ENCODE measurements at places on chromosomes 6 and 20.

- DNase-seq: no peak
Measured at GRCh38 chr6:2558098-2558680, 192.5 kb downstream of the MYLK4 start.

GRCh38 chr20:10079964-10080363, 45.2 kb downstream of the ANKEF1 start:
- DNase-seq: peak; percentile 94

DNA sequence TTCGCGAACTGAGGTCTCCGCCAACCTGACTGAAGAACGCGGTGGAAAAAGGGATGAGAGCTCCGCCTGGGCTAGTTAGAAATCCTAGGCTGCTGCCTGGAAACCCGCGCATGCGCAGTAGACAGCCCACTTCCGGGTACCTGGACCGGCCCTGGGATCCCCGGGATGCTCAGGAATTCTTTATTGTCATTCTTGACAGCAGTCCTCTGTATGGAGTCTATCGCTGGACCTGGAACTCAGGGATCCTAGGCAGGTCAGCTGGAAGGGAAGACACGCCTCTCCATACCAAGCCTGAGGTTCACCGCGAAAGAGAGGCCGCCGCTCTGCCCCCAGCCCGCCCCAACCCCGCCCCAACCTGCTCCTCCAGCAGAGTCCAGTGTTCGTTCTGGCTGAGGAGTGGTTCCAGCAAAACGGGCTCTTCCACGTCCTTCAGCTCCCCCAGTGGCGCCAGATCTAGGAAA, 1379.2 kb upstream of the DEFB115 start:
- no peak for DNase-seq

GRCh38 chr6:161226009-161226964, 47.6 kb downstream of the AGPAT4 start:
- DNase-seq: no peak

DNA sequence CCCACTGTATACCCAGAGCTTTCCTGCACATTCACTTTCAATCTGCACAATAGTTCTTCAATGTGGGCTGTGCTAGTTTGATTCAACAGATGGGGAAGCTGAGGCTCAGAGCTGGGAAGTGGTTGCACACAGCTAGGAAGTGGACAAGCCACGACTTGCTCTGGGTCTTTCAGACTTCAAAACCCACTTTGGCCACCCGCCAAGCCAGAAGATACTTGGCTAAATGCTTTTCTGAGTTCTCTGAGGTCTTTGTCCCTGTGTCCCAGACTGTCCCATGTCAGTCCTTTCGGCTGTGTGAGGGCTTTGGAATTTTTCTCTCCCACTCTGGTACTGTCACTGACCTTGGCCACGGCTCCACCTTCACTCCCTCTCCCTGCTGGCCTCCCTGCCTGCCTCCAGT, 10.6 kb downstream of the PDYN start:
- no peak for DNase-seq

GRCh38 chr6:42831237-42831636, 48.2 kb upstream of the RPL7L1 start:
- no peak for DNase-seq

DNA sequence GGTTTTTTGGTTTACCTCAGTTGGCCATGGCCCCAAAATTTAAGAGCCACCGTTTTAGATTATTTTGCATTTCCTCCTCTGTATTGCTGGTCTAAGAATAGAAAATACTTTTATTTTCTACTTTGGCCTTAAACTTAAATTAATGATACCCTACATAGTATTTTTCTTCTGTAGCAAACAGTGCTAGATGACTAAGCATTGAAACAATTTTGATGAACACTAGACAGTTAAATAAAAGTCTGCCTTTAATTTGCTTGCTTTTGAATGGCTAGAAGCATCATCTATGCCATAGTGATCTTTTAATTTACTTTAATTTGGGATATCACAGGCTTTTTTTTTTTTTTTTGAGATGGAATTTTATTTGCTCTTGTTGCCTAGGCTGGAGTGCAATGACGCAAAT, 106.4 kb downstream of the CD109 start:
- DNase-seq: no peak

- no peak for DNase-seq
Measured at GRCh38 chr6:82951935-82952334, 113.7 kb downstream of the UBE3D start.

DNA sequence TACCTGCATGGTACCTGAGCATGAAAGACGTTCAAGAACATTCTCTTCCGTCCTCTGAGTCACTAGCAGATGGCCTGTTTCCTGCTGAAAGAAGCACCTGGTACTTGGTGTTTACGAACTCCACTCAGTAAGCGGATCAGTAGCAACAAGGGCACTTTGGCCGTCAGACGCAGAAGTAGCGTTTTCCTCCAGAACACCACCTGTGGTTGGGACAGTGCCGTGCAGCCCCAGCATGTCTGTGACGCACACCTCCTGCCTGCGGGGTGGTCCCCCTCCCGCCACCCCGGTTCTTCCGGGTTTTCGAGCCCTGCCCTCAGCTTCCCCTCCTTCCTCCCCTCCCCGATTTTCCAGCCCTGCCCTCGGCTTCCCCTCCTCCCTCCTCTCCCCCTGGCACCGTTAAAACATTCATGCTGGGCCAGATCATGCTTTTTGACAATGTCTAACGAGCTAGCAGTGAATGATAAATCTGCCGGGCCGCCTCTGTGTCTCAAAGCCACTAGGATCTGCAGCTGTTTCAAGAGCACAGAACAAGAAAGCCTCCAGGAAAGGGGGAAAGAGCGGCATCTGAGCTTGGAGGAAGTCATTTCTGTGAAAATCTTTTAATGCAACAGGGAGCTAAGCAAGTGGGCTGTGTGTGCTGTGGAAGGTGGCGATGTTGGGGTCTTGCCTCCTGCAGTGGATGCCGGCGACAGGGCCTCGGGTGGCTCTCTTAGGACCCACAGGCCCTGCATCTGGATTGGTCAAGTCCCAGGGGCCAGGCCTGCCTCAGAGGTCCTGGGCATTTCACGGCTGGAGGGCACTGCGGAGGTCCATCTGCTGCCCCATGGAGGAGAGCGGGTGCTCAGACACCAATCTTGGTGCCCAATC, 207.9 kb downstream of the ERMARD start:
- DNase-seq: no peak

DNA sequence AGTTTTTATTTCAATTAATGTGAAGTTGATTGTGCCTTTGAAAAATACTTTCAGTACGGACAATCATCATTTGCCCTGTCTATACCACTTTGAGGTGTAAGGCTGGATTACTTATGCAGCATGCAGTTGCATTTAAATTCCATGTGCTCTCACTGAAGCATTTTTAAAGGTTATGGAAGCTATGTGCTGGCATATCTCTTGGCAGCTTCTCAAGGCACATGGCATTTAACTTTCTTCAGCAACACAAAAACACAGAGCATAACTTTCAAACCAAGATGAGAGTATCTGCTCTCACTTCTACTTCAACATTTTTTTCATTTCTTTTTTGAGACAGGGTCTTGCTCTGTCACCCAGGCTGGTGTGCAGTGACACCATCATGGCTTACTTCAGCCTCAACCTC, 360.6 kb upstream of the RUNX2 start:
- DNase-seq: no peak

- DNase-seq: no peak
Measured at GRCh38 chr6:113731541-113731940, 125.6 kb upstream of the MARCKS start.

GRCh38 chr6:84775751-84776150, 11.4 kb upstream of the TBX18 start:
- DNase-seq: no peak

DNA sequence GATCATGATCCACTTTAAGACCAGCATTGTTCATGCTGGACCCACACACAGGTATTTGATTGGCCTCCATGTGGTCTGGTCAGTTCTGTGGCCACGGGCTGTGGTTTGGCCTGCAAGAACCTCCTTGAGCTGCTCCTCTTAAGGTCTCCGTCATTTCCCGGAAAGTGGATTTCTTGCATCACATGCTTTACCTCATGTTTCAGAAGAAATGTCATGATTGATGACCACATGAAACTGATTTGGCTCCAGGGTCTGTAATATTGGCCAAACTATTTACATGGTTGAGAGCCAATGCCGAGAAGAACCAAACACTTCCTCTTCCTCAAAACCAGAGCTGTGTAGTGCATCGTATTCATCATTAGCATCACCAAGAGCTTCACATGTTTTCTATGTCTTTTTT, 13.2 kb upstream of the RSPH3 start:
- no peak for DNase-seq

GRCh38 chr6:108027594-108027993, 46.9 kb downstream of the OSTM1 start:
- DNase-seq: no peak

DNA sequence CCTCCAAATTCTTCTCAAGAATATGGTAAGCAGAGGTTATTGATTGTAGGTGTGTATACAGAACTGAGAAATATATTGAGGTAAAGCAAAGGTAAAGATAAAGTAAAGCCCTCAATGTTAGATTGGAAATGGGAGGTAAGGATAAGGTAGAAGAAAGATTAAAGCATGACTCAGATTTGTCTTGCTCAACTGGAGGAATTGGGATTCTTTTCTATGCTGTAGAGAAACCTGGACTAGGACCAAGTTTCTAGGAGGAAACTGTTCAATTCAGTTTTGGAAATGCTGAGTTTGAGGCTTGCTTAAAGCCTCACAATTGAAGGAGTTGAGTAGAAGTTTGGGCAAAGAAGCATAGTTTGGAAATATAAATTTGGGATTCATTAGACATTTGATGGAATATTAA, 634.0 kb upstream of the PTCHD4 start:
- DNase-seq: no peak

DNA sequence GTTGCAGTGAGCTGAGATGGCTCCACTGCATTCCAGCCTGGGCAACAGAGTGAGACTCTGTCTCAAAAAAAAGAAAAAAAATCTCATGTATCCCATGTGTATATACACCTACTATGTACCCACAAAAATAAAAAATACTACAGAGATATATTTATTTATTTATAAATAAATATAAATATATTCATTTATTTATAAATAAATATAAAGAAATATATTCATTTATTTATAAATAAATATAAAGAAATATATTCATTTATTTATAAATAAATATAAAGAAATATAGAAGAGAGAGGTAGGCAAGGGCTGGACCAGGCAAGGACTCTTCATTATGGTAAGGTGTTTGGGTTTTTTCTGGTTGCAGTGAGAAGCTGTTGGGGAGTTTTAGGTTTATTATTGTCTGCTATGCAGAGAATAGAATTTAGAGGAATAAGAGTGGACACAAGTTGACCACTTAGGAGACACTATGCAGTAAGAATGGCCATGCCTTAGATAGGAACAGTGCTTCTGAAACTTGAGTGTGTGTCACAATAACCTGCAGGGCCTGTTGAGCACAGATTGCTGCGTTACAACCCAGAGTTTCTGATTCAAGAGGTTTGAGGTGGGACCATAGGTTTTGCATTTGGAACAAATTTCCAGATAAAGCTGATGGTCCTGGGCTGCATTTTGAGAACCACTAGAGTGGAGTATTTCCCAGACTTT, 254.2 kb downstream of the EYA4 start:
- DNase-seq: no peak

- DNase-seq: no peak
Measured at GRCh38 chr6:104566411-104566810, 293.3 kb downstream of the HACE1 start.

DNA sequence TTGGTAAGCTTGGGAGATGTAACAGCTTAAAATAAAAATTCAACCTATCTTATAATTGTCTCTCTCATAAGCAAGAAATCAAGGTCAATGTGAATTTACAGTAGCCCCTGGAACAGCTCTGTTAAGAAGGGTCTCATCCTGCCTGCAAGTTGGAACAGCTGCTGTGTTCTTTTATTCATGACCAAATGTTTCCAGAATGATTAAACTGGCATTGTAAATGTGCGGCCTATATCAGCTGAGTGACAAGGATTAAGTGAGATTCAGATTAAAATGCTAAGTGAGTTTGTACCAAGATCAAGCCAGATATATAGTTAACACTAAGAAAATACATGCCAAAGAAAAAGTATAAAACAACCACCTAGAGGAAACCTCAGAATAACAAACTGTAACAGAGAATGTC, 45.3 kb upstream of the NRSN1 start:
- DNase-seq: no peak

GRCh38 chr6:37507077-37507476, 7.4 kb upstream of the CCDC167 start:
- no peak for DNase-seq

GRCh38 chr6:143575901-143576426, 64.4 kb upstream of the FUCA2 start:
- DNase-seq: peak; percentile 25

DNA sequence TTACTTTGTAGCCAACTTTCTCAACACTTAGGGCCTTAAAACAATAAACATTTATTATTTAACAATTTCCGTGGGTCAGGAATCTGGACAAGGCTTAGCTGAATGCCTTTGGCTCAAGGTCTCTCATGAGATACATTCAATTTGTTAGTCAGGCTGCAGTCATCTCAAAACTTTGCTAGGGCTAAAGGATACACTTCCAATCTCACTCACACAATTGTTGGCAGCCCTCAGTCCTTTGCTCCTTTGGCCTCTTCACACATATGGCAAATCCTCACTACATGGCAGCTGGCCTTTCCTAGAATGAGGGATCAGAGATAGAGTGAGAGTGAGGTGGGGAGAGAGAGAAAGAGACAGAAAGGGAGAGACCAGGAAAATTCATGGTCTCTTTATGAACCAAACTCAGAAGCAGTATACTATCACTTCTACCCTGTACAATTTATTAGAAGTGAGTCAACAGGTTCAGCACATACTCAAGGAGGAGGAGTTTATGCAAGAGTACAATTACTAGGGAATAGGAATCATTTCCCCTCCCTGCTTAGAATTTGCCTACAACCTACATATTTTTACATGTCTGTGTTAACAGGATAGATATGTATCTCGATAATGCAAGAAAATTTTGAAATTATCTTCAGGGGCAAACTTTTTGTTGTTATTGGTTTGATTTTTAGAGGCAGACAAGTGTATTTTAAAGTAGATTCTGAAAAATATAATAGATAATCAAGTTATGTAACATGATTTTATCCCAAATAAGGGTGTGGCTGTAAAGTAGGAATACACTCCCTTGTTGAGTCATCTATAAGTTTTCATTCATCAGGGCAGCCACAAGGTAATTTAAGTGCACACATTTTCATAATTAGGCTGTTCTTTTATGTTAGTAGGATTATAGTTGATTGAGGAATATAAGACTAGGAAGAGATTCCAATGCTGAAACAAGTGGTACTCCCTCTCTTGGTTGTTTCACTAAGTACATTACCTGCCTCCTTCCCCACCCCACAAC, 85.9 kb upstream of the HMGCLL1 start:
- DNase-seq: no peak

DNA sequence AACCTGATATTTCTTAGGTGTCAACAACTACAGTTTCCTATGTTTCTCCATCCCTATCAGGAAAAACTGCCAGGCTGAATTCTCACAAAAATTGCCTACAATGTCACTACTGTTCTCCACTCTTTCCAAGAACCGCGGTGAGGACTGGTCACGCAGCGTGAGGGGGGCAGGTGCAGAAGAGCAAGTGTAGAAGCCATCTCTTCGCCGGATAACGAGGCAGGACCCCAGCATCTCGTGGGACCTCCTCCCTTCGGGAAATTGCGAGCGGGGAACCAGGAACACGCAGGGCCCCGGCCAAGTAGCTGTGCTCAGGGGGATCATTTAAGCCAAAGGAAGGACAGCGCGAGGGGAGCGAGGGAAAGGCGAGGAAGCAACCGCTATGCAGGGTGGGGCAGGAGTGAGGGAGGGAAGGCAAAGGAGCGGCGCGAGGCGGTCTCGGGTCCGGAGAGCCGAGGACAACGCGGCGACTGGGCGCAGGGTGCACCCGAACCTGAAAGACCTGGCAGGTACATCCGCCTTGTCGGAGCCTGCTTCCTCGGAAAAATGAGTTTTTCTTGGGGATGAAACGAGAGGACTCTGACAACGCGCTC, 559 bp downstream of the APMAP start:
- DNase-seq: no peak
